Stimulated activated naive CD8-positive, alpha-beta T cell treated with anti-CD3 and anti-CD28 coated beads, Interleukin-15, amount 100 ng/mL, for 72 hours (primary cell): ENCODE measurements at places on chromosomes 5 and 9.

DNA sequence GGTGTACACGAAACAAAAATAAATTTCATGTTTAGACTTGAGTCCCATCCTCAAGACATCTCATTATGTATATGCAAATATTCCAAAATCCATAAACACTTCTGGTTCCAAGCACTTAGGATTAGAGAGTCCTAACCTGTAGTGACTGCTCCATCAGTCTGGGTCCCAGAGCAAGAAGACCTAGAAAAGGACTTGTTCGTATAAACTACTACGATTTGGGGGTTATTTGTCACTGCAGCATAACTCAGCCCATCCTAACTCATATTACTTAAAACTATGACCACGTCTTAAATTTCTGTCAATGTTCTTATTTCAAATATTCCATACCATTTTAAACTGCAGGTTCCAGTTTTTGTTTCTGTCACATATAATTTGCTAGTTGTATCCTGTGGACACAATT, 463.0 kb downstream of the AGTPBP1 start:
- DNase-seq: no peak

DNA sequence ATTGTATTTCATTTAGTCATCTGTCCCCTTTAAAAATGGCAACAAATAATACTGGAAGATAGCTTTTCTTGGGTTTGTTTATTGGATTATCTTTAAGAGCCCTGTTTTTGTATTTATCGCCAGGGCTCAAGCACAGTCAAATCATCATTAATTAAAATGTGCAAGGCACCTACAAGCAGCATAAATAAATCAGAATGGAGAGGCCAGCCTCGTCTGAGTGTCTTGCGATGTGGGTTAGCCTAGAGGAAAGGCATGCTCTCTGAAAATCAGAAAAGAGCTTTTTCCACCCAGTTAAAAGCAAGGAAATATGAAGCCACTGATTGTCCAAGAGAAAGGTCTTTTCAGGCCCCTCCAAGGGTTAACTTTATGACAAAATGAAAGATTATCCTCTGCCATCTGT, 31.8 kb downstream of the ZFAND5 start:
- no peak for DNase-seq

- no peak for DNase-seq
These were observed 296.8 kb downstream of the EBF1 start for GRCh38 chr5:158802941-158803341.

- no peak for DNase-seq
These were observed 572 bp downstream of the GNA14 start for GRCh38 chr9:77647267-77648233.

DNA sequence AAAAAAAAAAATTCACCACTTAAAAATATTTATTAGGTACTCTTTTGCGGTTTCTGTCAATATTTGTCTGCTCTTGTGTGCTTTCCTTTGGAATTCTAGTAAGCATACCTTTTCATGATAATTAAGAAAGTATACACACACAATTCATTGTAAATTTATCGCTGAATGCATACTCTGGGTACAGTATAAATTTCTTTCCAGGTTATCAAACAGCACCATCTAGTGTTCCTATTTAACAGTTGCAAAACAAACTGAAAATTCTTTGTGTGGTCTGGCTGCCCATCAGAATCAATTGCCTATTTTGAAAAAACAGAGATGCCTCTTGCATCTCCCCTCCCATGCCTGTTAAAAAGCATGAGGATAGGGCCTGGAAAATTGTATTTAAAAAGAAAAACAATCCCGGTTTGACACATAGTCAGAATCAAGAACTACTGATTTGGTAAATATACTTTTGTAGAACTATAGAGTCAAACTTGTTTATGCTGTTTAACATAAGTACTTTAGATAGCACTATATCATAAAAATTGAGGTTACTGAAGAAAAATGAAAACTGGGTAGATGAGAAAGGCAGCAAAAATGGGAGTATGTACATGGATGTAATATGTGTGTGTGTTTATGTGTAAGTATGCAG, 16.2 kb downstream of the PGGT1B start:
- DNase-seq: no peak

GRCh38 chr5:110512266-110512665, 214.2 kb downstream of the TMEM232 start:
- DNase-seq: no peak

GRCh38 chr9:24073007-24073592, 247.1 kb upstream of the ELAVL2 start:
- DNase-seq: no peak
